ENCODE measurements at places on chromosomes 2 and 18.

DNA sequence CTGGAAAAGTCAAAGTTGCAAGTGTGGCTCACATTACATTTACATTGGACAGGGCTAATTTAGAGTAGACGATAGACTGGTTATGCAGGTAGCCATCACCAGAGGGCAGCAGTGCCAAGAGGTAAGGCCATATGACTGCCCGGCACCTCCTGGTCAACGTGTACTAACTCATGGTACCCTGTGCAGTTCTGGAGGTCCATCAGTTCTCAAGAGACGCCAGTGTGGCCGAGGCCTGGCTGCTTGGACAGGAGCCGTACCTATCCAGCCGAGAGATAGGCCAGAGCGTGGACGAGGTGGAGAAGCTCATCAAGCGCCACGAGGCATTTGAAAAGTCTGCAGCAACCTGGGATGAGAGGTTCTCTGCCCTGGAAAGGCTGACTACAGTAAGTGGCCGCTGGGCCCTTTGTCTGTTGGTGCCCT lies 65.8 kb upstream of the EML6 start:
- no peak for DNase-seq

- no peak for DNase-seq
These were observed 146.8 kb downstream of the LNPK start for GRCh38 chr2:175855236-175855635.

DNA sequence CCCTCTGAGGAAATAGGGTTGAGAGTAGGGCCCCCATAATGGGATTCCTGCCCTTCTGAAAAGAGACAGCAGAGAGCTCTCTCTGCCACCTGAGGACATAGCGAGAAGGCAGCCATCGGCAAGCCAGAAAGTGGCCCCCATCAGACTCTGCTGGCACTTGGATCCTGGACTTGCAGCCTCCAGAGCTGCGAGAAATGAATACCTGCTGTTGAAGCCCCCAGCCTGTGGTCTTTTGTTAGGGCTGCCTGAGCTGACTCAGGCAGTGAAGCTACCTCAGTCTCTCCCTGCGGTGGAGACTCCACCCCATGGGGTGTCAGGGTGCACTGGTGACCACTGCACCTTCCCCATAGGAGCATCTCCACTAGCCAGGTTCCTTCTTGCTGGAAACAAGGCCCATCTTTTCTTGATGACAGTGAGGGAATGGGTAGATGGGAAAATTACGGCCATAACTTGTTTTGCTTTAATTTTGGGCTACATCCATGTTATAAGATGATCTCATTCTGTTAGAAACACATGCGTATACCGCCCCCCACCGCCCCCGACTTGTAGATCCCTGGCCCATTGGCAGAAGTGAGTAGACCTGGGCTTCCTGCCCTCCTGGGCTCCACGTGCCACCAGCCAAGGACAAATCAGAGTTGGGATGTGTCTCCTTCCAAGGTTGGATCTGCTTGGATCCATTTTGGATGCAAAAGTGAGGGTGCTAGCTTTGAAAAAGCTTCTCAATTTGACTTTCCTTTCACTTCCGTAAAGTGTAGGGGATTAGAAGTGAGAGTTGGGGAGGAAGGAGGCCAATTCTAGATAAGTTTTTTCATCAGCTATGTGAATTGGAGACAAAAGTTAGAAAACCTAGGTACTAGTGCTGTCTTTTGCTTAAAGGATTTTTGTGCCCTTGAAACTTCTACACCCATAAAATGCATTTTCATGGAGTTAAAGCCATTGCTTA lies 42.9 kb downstream of the NCK2 start:
- no peak for DNase-seq

GRCh38 chr2:28676152-28676835 lies 75.3 kb upstream of the PPP1CB start:
- no peak for DNase-seq

DNA sequence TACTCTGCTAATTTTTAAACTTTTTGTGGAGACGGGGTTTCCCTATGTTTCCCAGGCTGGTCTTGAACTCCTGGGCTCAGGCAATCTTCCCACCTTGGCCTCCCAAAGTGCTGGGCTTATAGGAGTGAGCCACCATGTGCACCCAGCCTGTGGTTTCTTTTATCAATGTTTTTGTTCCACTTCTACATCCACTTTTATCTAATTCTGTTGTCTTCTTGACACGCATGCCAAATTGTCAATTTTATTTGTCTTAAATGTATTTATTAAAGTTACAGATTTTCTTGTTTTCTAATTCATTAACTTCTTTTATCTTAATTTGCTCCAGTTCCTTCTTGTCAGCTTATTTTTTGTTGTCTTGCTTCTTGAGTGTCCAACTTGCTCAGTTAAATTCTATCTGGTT lies 43.8 kb upstream of the ASPRV1 start:
- DNase-seq: no peak

- no peak for DNase-seq
These were observed 160.5 kb downstream of the TMEM163 start for GRCh38 chr2:134558208-134558830.

- DNase-seq: no peak
These were observed 186.2 kb downstream of the STK39 start for GRCh38 chr2:168060986-168061750.

- no peak for DNase-seq
These were observed 53.3 kb upstream of the AP1S3 start for GRCh38 chr2:223890721-223891120.

DNA sequence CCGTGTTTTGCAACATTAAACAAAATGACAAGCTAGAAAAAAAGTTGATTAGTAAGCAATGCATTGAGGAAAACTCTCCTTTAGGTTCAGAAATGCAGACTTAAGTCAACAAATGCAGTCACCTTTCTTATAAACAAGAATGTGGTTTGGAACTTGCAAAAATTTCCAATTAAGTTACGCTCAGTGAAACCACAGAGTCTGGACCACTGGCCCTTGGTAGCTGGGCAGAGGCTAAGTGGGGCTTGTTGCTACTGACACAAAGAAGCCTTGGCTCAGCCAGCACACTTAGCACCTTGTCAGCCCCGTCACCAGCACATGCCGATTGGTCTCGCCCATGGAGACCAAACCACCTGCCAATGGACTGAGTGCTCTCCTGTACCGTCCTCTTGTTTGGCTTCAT lies 53.0 kb downstream of the SMIM21 start:
- no peak for DNase-seq

GRCh38 chr2:6878549-6878948 lies 972 bp downstream of the RSAD2 start:
- DNase-seq: no peak

DNA sequence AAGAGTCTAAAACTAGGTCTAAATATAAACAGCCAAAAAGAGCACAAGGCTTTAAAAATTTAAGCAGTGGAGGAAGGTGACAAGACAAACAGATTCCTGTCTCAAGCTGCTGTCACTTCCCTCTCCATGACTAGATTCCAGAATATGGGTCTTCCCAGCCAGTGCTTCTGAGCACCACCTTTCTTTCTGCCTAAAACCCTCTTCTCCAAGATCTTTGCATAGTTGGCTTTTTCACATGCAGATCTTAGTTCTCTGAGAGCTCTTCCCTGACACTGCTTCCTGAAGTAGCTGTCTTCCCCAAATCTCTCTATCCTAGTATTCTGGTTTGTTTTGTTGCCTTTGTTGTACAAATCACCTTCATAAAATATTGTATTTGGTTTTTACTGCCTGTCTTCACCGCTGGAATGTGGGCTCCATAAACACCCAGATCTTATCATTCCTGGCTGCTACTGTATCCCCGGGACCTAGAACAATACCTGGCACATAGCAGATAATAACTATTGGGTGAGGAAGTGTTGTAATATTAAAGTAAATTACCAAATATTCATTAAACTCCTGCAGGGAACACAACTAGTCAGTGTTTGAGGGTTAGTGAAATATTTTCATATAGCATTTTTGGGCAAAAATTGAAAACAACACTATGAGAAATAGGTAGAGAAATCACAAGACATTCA lies 150.2 kb downstream of the CCDC85A start:
- DNase-seq: no peak

Measured in T-helper 9 cell (primary cell).